ENCODE measurements at places on chromosomes 4 and X.

DNA sequence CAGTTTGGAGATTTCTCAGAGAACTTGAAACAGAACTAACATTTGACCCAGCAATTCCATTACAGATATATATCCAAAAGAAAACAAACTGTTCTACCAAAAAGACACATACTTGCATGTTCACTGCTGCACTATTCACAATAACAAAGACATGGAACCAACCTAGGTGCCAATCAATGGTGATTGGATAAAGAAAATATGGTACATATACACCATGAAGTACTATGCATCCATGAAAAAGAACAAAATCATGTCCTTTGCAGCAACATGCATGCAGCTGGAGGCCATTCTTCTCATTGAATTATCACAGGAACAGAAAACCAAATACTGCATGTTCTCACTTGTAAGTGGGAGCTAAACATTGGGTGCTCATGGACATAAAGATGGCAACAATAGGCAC lies 47.6 kb upstream of the LNX1 start:
- no peak for DNase-seq

DNA sequence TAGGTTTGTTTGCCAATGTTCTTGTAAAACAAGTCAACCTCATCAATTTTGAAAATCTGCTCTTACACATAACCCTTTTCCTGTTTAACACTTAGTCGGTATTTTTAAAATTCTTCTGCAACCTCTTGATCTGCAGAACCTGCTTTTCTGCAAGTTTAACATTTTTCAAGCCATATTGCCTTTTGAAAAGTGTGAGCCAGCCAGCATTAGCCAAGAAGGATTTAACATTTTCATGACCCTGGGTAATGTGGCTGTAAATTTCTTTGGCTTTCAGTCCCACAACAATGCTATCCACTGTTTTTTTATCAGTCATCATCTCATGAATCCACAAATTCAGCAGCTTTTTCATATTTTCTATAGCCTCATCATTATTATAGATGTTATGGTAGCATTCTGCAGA lies 956.5 kb downstream of the FAT4 start:
- DNase-seq, result no peak

- DNase-seq, result no peak
These were observed 69.6 kb downstream of the HOPX start for GRCh38 chr4:56611501-56611900.

DNA sequence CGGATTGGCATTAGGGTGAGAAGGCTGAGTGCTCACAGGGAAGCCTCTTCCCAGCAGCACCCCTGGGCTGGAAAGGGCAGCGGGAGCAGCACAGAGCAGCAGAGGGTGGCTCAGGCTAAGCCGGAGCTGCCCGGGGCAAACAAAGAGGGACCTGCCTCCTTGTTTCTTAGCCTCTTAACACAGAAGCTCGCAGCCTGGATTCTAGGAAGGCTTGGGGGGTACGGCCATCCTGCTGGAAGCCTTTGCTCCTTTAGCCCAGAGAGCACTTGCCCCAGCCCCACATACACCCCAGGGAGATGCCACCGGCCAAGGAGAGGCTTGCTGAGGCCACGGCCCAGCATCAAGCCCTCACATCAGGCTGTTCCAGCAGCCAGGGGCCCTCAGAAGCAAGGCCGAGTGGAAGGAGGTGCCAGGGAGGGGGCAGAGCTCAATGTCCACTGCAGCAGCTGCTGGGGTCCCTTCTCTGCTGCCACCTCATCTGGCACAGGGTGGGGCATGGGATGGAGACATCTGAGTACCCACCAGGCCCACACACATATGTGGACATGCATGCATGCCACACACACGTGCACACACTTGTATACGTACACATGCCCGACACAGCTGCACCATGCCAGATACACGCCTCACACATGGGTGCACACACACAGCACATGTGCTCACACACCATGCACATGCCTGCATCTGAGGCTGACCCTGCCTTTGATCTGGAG lies 20.3 kb upstream of the SPON2 start:
- no peak for DNase-seq

GRCh38 chrX:145813081-145813480 lies 4.5 kb upstream of the SLITRK2 start:
- DNase-seq, result no peak

- DNase-seq, result no peak
These were observed 118.1 kb upstream of the NEIL3 start for GRCh38 chr4:177191586-177191985.

GRCh38 chr4:37607018-37607417 lies 79.2 kb downstream of the RELL1 start:
- no peak for DNase-seq

DNA sequence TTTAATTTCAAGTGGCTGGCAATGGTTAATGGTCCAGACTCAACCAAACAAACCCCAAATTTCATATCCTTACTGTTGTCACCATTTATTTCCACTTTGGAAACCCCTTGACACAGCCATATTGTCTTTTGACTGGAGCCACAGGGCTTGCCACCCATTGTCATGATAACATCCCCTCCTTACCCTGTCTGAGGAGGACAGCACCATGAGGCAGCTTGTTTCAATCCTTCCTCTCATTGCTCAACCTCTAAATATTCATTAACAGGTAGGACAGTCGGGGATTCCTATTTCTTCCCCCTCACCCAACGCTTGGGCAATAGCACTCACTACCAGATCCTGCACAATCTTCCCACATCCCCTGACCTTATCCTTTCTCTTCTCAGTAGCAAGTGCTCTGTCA lies 92.1 kb downstream of the CEP135 start:
- DNase-seq, result no peak

- no peak for DNase-seq
These were observed 192.7 kb downstream of the RBMX2 start for GRCh38 chrX:130594453-130594916.

DNA sequence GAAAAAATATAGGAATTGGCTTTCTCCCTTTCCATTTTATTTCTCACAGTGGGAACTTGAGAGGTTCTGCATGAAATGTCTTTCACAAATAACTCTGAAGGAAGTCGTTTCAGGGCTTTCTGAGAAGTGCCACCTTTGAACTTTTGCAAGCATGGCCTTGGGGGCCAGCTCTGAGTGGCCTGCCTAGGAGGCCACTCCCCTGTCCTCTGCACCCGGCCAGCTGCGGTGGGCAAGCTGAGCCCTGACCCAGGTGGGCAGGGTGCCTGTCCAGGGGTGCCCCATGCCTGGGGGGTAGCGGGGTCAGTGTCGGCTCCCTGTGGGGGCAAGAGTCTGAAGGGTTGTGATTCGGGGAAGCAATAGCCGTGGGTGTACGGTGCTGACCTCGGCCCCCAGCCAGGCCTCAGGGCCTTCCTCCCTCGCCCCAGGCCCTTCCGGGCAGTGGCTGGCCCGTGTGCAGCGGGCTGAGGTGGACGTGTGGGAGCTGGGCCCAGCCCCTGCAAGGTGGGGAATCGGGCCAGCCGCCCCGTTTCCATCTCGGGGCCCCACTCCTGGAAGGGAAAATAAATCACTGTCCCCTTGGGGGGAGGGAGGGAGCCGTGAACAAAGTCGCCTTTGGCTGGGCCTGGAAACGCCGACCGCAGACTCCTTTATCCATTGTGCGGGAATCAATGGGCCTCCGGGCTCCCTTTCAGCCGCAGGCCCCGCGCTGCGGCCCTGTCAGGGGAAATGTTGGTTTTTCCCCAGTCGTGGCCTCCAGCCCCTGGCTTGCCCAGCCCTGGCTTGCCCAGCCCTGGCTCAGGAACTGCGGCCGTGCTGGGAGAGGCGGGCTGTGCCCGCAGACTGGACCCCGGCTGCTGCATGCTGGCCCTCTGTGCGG lies 3.1 kb downstream of the FGFRL1 start:
- DNase-seq, result no peak

- DNase-seq, result no peak
These were observed 19.6 kb downstream of the VMA21 start for GRCh38 chrX:151416579-151416978.

- peak; percentile 64 for DNase-seq
These were observed 568 bp downstream of the HTT start for GRCh38 chr4:3074846-3075651.

DNA sequence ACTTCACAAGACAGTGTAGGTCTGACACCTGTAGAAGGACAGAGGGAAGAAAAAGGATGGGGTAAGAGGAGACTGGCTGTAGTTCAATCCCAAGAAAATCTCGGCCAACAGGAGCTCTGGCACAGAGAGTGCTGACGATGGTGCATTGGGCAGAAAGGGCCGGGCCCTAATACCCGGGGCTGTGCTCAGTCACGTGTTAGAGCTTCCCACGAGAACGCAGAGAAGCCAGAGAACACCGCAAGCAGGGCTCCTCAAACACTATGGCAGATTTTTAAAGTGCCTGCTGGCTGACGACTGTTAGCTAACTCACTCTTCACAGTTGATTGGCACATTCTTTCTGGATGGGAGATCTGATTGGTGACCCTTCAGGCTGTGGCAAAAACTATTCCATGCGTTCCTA lies 35.5 kb downstream of the EREG start:
- DNase-seq, result no peak

- DNase-seq, result no peak
These were observed 8.6 kb upstream of the ARHGAP10 start for GRCh38 chr4:147723326-147723725.

DNA sequence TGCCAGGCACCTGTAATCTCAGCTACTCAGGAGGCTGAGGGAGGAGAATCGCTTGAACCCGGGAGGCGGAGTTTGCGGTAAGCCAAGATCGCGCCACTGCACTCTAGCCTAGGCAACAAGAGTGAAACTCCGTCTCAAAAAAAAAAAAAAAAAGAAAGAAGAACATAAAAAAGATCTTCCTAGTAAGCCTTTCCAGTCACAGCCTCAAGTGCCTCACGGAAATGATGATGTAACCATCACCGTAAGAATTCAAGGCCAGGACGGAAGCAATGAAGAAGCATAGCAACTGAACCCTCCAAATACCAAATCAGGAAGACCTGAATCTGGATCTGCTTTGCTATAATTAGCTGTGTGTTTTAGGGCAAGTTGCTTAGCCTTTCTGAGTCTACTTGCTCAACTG lies 28.8 kb downstream of the RBM47 start:
- no peak for DNase-seq

DNA sequence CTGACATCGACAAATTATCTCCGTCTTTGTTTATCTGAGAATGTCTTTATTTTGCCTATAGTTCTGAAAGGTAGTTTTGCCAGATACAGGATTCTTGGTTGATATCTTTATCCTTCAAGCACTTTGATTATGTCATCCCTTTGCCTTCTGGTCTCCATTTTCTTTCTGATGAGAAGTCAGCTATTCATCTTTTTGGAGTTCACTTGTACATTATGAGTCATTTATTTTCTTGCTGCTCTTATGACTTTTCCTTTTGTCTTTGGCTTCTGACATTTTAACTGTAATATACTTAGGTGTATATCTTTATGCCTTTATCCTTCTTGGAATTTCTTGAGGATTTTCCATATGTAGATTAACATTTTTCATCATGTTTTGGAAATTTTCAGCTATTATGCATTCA lies 51.4 kb downstream of the SHROOM4 start:
- no peak for DNase-seq

DNA sequence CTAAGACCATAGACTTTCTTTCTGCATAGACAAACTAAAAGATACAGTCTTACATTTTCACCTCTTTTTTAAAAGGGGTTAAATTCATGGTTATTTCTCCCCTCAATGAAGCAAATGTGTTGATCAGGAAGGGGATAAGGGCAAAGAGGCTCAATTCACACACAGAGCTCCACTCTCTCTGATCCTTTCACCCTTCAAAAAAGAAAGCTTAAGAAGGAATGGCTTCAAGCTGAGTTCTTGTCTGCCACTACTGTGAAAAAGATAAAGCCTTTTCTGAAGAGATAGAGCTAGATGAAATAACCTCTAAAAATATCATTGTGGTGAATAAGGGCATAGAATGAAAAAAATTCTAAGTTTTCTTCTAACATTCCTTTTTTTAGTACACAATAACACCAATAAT lies 28.3 kb downstream of the SEPSECS start:
- no peak for DNase-seq

DNA sequence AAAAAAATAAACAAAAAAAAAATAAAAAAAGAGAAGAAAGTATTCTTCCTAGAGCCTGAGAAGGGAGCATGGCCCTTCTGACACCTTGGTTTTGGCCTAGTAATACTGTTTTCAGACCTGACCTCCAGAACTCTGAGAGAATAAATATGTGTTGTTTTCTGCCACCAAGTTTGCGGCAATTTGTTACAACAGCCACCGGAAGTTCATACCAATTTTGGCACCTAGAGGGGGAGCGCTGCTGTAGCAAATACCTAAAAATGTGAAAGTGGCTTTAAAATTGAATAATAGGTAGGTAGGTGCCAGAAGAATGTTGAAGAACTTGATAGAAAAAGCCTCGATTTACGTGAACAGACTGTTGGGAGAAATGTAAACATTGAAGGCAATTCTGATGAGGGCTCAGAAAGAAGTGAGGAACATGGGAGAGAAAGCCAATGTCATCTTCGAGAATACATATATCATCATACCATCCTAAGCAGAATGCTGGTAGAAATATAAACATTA lies 27.5 kb upstream of the SPACA5B start:
- no peak for DNase-seq

- no peak for DNase-seq
These were observed 86.6 kb downstream of the DDIT4L start for GRCh38 chr4:100103671-100104070.

All from SW 1271 (cell line).